Stimulated activated CD4-positive, alpha-beta T cell treated with anti-CD3 and anti-CD28 coated beads, Interleukin-4, amount 100 ng/mL, for 24 hours (primary cell): ENCODE measurements at places on chromosomes 12 and 14.

DNA sequence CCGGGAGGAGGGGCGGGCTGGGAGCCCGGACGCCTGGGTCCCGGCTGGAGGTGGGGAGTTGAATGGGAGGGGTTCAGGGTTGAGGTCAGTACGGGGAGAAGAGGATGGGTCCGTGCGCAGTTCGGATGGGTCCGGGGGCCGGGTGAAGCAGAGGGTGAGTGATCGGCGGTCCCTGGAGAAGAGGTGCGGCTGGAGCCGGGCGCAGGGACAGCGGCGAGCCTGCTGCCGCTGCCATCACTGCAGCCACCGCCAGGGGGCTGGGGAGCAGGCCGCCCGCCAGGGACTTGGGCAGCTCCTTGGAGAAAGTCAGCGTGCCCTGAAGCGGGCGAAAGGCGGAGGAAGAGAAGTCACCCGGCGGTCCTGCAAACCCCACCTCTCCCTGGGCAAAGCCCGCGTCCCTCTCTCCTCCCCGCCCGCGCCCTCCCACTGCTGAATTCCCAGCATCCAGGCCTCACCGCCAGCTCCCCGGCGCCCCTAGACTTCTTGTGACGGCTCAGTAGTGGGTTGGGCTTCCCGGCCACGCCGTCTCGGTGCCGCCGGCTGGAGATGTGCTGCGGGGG lies 6.0 kb upstream of the GPR84 start:
- no peak for DNase-seq

GRCh38 chr12:28443337-28443736 lies 253.1 kb downstream of the CCDC91 start:
- no peak for DNase-seq

- DNase-seq = no peak
Observed at GRCh38 chr12:2826721-2827515, 7.9 kb downstream of the NRIP2 start.

GRCh38 chr12:50166799-50167048 lies 445 bp downstream of the CERS5 start:
- DNase-seq = peak; percentile 61

DNA sequence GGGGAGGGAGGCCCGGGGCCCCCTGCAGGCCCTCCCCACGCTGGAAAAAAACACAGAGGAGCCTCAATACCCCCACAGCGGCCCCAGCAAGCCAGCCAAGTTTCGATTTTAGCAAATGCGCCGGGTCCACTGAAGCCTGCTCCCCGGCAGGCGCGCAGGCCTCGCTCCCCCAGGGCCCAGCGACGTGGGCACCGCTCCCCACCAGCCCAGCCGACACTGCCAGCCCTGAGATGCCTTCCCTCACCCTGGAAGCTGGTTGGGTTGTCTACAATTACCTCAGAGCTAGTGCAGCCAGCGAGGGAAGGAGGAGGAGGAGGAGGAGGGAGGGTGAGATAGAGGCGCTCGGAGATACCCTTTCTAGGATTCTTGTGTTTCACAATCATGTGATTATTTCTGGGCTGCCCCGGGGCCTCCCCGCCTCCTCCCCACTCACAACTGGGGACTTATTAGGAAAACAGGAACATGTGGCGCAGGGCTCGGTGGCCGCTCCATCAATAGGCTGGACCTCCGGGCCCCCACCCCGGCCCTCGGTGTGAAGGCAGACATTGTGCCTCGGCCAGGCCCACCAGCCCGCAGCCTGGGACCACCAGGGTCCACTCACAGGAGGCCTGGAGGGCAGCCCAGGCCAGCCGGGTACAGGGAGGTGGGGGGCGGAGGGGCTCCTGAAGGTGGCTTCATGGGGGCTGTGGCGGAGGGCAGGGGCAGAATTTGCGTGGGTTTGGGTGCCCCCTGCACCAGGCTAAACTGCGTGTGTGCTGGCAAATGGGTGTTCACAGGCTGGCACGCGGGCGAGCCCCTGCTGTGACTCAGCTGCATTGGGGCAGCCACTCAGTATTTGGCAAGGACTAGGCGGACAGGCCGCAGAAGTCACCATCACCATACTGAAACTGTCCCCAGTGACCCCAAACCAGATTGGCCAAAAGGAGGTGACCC lies 109.9 kb downstream of the NCOR2 start:
- peak; percentile 53 for DNase-seq

- no peak for DNase-seq
Observed at GRCh38 chr12:67042697-67043131, 226.4 kb upstream of the CAND1 start.

DNA sequence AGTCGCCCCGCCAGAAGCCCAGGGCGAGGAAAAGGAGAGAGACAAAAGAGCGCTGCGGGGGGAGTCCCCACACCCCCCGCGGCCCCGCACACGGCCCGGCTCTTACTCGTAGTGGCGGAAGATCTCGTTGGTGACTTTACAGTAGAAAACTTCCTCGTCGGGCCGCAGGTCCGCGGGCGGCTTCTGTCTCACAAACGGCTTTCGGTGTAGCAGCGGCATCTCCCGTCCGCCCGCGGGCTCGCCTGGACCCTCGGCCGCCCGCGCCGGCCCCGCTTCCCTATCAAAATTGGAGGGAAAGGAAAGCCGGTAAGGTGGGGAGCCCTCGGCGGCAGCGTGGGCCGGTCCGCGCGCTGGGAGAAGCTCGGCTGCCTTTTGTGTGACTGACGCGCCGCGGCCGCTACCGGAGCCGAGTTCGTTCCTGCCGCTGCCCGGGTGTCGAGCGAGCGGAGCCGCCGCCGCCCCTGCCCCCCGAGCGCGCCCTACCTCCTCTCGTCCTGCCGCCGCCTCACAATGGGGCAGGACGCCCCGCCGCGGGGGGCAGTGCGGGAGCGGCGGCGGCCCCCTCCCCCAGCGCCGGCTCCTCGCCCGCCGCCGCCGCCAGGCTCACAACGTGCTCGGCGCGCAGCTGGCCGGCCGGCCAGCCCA lies 652 bp downstream of the BAZ1A start:
- DNase-seq = peak; percentile 52

- no peak for DNase-seq
Observed at GRCh38 chr14:76271041-76271755, 104.7 kb upstream of the ESRRB start.

DNA sequence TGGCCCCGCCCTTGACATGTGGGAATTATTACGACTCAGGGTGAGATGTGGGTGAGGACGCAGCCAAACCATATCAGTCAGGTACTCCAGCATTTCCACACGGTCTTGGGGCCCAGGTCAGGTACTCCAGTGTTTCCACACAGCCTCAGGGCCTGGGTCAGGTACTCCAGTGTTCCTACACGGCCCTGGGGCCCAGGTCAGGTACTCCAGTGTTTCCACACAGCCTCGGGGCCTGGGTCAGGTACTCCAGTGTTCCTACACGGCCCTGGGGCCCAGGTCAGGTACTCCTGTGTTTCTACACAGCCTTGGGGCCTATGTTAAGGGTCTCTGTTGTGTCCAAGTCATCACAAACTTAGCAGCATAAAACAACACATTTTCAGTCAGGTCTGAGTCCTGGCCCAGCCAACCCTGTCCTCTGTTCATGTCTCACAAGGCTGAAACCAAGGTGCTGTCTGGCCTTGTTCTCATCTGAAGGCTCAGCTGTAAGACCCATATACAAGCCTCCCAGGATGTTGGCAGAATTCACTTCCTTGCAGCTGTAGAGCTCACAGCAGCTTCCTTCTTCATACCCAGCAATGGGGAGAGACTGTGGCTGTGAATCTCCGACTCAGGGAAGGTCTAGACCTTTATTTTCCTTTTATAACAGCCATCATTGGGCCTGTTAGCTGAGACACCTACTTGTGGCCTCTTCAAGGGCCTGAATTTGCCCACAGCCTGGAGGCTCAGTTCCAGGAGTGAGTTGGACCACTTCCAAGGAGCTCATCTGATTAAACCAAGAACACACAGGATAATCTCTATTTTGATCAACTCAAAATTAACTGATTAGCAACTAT lies 107.6 kb upstream of the SFSWAP start:
- no peak for DNase-seq

DNA sequence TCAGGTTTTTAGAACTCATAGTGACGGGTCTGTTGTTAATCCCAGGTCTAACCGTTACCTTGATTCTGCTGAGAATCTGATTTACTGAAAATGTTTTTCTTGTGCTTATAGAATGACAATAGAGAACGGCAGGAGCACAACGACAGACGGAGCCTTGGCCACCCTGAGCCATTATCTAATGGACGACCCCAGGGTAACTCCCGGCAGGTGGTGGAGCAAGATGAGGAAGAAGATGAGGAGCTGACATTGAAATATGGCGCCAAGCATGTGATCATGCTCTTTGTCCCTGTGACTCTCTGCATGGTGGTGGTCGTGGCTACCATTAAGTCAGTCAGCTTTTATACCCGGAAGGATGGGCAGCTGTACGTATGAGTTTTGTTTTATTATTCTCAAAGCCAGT lies 34.4 kb downstream of the PSEN1 start:
- DNase-seq = no peak

GRCh38 chr14:87285506-87285905 lies 707.5 kb downstream of the GALC start:
- DNase-seq = no peak

DNA sequence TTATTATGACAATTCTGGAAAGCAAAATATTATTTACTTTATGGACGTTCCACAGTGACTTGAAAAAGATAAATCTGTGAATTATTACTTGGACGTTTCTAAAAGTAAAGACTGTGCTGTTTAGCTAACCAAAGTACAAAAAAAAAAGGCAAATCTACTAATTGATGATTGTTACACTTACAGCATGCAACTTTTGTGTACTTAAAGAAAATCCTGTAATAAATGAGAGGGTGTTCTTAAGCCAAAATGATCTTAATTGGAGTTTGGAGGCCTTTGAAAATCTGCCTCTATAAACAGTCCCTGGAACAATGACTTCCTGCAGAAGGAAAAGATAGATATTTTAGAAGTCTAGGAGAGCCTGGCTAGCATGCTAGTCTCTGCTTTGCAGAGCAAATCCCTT lies 434.0 kb upstream of the SYT1 start:
- no peak for DNase-seq

GRCh38 chr12:14416658-14417057 lies 51.2 kb downstream of the ATF7IP start:
- peak; percentile 43 for DNase-seq

DNA sequence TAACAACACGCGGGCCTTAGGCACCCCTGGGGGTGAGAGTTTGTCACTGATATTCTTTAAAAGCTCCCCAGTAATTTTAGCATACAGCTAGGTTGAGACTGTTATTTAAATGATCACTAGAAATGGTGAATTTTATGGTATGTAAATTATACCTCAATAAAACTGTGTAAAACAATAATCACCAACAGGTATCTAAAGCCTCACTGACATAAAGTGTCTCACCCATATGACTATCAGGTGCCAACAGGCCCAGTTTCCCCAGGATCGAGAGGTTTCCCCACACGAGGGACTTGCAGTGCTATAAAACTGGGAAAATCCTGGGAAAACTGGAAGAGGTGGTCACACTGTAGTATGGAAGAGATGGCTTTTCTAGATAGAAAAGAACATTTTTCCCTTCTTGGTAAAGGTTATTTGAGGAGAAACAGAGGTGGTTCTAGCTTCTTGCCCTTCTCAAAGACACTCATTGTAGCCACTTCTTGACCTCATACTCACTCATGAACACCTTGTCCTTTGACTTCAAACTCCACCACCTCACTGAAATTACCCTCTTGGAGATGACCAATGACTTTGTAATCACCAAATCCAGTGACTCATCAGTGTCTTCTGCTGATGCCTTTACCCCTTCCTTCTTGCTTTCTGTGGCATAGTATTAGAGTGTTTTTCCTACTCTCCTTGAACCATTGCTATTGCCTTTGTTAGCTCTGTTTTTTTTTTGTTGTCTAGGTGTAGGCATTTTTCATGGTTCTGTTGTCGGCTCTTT lies 24.8 kb upstream of the NUBPL start:
- no peak for DNase-seq

- peak; percentile 81 for DNase-seq
Observed at GRCh38 chr12:49043856-49044258, 16.7 kb downstream of the KMT2D start.

GRCh38 chr12:57661376-57661775 lies 28.4 kb upstream of the B4GALNT1 start:
- DNase-seq = no peak

GRCh38 chr14:73460691-73461127 lies 2.4 kb upstream of the NUMB start:
- DNase-seq = no peak

GRCh38 chr14:56488306-56488705 lies 91.3 kb upstream of the TMEM260 start:
- DNase-seq = no peak

DNA sequence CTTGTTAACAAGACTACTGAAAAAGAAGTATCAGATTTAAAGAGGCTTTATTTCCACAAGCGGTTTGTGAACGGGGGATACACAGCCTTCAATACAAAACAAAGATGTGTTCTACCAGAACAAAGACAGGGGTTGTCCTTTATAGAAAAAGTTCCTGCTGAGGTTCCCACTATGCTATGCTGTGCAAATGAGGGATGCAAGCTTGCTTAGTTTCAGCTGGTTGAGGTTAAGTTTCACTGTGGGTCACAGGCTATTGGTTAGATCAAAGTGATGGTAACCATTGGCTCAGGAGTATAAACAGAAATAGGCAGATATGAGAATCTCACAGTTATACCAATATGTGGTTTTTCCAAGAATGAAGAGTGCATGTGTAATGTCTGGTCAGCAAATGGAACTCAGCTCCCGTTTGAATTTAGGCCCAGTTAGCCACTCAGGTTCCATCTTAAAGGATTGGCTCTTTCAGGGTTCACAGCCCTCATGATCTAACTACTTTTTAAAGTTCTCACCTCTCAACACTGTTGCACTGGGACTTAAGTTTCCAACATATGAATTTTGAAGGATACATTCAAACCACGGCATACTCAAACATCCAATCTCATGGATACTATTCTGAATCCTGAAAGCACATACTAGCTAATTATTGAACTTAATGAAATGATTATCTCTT lies 215.4 kb upstream of the DCN start:
- no peak for DNase-seq

DNA sequence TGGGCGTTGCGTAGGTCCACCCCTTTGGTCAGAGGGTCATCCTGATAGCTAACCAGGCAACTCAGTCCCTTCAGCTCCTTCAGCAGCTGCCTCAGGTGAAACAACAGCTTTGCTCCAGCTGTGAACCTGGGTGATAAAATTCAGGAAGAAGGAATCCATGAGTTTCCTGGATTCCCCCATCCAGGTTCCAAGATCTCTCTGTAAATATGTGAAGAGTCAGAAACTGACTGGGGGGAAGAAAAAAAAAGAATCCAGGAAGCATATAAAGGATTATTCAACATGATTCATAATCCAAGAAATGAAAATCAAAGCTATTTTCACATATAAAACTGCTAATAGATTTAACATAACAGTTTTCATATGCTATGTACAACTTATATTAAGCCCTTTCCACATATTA lies 8.6 kb downstream of the STAT2 start:
- DNase-seq = no peak

DNA sequence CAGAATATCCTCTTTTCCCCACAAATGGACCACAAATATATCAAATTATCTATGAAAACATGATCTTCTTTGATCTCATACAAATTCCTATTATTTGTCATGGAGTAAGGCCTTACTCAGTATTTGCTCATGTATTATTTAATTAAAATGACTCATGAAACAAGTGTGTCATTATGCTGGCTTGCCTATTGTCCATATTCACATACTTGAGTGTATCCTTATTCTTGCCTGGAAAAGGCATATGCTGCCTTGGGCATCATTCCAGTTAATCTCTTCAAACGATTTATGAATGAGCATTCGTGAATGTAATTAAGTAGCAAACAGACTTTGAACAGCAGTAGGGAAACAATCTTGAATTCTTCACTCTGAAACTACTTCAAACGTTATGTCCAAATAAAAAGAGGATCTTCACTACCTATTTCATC lies 22.6 kb upstream of the SNRPF start:
- DNase-seq = no peak
